Type B pancreatic cell (in vitro differentiated cells): ENCODE measurements at places on chromosomes 5 and 9.

DNA sequence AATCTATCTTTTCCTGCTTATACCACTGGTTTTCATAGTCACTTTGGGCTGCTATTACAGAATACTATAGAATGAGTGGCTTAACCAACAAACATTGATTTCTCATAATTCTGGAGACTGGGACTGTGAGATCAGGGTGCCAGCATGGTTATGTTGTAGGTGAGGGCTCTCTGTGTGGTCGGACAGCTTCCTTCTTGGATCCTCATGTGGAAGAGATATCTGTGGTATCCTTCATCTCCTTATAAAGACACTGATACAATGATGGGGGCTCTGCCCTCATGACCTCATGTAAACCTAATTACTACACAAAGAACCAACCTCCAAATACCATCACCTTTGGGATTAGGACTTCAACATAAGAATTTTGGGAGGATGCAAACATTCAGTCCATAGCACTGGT is 13.9 kb upstream of the PRLR start:
- DNase-seq, result no peak

- DNase-seq, result no peak
Measured at GRCh38 chr9:89754193-89754592, 149.4 kb downstream of the GADD45G start.

GRCh38 chr5:9054322-9054721 is 491.6 kb downstream of the SEMA5A start:
- no peak for DNase-seq

DNA sequence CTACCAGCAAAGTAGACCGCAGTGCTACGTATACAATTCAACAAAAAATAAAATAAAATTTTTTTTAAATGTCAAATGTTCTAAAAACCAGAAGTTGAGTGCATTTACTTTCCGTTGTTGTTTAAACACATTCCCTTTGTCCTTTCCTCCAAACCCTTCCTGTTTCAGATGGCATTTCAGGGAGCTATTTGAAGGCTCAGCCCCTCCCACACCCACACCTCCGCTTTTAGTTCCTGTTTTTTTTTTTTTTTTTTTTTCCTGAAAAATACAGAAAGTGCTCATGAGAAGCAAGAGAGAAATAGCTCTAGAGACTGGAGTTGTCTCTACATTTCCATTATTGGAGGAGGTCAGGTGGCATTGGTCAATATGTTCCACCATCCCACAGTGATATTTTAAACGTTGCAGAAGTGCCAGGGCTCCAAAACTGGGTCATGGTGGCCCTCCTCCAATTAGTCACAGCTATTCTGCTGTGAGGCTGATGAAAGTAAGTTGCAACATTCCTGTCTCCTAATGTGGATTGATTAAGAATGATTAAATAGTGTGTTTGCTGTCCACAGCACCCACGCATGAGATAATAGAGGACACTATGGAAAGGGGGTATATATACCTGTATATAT is 106.9 kb downstream of the GABRG2 start:
- DNase-seq, result no peak

DNA sequence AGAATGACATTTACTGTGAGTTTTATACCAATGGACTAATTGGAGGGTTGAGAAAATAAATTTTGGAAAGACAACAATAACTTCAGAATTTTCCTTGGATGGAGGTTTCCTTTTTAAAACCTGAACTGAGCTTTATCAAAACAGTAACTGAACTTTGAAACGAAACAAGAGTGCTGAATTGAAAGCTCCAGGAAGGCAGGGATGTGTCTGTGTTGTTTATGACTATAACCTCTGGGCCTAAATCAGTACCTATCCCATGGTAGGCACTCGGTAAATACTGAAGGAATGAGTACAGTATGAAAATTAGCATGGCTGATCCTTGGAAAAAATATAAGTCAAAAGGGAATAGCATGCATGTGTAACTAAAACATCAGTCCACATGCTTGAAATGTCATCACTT is 93.9 kb downstream of the GHR start:
- DNase-seq, result no peak

GRCh38 chr5:141121985-141122384 is 367 bp downstream of the PCDHB4 start:
- DNase-seq, result no peak

- DNase-seq, result no peak
Measured at GRCh38 chr9:79028101-79028500, 543.7 kb upstream of the TLE4 start.

DNA sequence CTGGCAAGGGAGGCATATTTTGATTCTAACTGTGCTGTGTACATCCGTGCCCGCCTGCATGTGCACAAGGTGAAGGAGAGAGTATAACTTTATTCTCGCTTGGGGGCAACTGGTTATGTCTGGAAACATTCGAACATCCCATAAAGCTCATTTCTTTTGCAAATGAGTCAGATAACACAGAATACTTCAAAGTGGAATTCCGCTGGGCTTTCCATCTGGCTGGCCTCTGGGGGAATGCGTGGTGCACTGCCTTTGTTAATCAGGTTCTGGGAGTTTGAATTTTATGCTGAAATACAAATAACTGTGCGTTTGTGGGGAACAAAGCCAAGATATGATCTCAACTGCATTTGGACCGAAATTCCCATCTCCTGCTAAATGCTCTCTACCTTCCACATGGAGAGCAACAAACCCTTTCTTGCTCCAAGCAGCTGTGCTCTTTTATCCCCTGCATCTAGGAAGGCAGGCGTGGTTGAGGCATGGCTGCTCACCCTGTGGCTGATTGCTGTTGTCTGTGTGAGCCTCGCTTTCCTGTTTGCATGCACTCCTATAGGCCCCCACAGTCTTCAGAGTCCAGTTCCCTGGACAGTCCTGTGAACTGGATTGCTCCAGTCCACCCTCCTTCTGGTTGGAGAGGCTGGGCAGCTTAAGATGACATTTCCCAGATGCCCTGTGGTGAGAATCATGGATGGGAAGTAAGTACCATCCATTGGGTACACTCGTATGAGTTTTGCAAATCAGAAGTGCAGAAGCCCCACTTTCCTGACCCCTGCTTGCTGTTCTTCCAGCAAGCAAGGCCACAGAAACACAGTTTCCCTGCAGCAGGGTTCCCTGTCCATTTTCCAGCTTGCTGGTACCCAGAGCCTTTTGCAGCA is 82.9 kb upstream of the ALDH1B1 start:
- no peak for DNase-seq

GRCh38 chr5:8831854-8832253 is 714.0 kb downstream of the SEMA5A start:
- no peak for DNase-seq

- DNase-seq, result no peak
Measured at GRCh38 chr5:102421647-102422046, 77.2 kb downstream of the SLCO6A1 start.

GRCh38 chr9:87530716-87531115 is 33.0 kb downstream of the DAPK1 start:
- no peak for DNase-seq

DNA sequence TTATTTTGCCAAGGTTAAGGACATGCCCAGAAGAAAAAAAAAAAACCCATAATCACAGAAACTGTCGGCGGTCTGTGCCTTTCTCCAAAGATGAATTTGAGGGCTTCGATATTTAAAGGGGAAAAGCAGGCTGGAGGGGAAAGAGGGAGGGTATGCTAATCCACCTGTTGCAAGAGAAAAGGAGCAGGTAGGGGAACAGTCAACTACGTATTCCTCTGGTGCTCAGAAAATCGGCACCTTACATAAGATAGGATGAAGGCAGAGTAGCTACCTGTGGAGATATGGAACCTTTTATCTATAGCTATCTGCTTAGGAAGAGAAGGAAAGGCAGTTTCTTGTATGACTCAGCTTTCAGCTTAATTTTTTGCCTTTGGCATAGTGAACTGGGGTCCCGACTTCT is 77.7 kb downstream of the PTCD2 start:
- DNase-seq, result no peak

DNA sequence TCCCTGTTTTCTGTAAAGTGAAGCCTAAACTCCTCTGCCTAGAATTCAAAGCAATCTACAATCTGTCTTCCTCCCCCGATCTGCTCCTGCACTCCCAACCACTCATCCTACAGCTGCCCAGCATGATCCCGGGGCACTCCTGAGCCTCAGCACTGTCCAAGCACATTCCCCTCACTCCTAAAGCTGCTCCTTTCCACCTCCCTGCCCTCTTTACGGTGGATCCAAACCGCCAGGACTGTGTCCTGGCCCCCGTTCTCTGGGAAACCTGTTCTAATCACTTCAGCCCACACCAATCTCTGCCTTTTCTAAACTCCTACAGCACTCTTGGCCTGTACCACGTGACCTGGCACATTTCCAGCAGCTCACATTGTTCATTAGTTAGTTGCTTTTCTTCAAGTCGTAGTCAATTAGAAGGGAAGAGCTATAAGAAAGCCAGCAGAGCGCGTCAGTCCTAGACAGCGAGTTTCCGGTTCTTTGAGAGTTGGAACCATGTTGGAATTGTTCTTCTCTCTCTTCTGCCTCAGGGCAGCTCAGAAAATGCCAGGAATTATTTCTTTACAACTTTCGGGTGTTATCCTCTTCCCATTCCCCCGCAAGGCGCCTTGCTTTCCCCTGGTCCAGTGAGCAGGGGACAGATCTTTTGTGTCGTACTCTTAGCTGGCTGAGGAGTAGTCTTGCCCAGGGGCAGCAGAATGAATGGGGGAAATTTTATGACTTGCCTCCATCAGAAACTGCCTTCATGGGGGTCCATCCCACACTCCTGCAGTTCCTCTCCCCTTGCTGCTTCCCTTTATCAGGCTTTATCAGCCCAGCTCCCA is 60.7 kb downstream of the NRG2 start:
- no peak for DNase-seq

GRCh38 chr5:142748568-142749249 is 21.5 kb upstream of the ARHGAP26 start:
- DNase-seq, result no peak

DNA sequence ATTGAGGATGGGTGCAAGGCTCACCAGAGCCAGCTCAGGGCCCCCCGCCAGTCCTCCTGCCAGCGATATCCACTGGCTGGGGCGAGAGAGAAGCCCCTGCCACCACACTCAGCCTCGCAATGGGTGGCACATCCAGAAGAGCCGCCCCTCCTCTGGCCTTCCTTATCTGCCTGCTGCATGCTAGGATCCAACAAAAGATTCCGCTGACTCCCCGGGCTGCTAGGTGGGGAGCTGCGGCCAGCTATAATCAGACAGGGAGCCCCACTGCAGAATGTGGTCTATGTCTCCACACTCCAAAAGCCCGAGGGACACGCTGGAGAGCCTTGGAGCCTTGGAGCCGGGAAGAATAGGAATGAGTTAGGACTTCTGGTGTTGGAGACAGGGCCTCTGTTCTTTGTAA is 32.8 kb downstream of the COL23A1 start:
- no peak for DNase-seq

DNA sequence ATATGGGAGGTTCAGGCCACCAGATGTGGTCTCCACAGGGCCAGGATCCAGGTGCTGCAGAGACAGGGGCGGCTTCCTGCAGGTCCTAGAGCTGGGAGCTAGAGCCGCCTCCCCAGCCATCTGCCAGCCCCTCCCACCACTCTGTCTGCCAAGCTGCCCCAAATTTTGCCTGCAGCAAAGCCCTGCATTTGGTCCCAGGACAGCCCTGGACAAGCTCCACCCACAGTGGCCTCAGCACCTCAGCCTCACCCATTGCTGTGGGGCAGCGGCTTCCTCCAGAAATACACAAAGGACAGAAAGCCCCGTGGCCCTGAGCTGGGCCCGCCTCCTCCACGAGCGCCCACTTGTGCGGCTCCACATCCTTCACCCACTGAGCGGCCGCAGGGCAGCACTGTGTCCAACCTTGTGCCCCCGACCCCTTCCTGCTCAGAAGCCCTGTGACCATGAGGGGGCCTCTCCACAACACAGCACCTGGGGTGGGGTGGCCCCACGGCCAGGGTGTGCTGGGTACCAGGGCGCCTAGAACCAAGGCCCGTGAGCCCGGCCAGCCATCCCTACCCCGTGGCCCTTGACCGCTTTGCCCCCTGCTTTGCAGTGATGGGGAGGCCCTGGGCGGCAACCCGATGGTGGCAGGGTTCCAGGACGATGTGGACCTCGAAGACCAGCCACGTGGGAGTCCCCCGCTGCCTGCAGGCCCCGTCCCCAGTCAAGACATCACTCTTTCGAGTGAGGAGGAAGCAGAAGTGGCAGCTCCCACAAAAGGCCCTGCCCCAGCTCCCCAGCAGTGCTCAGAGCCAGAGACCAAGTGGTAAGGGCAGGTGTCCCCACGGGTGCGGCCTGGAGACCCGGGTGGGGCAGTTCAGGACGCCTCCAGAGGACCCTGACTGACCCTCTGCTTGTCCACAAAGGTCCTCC is 3.7 kb upstream of the AJM1 start:
- no peak for DNase-seq

DNA sequence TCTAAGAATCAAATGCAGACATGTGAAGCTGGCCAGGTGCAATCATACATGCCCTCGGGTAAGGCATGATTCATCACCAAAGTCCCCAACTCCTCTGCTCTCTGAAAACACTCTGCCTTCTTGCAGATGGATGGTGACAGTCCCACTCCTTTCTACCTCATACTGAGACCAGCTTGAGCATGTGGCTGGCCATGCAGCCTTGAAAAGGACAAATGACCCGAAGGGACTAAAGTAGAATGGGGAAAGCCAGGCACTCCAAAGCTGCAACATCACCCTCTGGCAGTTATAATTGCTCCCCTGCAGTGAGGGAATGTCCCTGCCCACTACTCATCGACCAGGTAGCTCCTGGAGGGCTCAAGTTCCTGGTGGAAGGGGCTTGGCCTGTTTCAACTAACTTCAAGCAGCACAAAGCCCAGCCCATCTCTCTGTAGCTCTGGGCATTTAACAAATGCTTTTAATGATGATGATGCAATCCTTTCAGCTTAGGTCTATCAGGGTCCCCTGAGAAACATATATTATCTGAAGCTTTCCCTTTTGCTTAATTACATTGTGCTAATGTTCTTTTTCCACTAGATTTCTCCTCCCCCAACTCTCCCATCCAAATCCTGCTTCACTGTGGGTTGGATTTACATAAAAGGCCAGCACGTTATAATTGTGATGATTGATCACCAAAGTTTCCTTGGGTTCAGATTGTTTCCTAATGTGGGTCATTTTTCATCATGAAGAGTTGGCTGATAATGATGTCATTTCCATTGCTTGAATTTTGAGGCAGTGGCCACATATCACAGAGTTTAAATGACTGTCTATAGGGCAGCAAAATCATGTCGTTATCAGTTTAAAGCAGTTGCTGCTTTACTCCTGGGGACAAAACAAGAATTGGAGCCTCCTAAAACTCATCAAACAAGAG is 436.5 kb upstream of the SLC30A5 start:
- no peak for DNase-seq

GRCh38 chr9:125579030-125579932 is 127.7 kb downstream of the MAPKAP1 start:
- no peak for DNase-seq

GRCh38 chr5:127564002-127564769 is 46.7 kb downstream of the PRRC1 start:
- no peak for DNase-seq

DNA sequence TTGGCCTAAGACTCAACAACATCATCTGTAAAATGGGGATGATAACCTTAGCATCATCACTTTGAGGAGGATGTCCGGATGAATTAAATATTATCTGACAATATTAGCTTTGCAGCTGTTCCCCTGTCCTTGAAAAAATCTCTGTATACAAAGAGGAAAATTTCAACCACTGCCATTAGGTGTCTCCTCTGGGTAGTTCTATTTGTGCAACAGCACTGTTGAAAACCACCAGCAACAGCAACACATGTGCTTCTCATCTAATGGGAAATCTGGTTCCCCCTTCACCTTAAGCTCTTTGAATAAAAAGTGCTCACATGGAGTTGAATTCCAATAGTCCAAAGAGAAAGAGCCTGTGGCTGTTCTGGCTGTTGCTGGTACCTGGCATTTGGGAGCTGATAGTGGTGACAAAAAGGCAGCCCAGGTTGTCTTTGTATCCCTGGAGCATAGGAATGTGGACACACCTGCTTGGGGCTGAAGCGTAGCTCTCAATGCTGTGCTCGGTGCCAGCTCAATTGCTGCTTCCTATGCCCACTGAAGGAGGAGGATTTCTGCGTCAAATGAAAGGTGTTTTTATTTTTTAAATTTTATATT is 322.1 kb upstream of the MSX2 start:
- DNase-seq, result no peak
